Suppressor macrophage treated with lipopolysaccharide for 4 hours (primary cell): ENCODE measurements at places on chromosomes 1 and 21.
A peak's percentile ranks its signal among the peaks of the same experiment; 100 is the strongest.

DNA sequence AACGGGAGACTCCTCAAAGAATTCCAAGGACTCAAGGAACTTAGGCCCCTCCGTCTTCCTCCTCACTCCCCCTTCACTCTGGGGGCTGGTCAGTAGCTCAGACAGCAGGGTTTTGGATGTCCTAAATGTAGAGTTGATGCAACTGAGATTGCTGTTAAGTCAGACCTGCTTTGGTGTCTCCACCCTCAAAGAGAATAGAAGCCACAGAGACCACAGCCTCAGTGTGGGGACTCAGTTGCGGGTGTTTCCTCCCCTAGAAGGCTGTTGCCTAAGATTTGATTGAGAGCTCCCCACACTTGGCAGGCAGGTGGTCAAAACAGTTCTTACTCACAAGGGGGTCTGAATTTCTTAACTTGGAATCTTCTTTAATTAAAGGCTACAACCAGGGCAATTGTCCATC is 7.6 kb downstream of the MAN1C1 start:
- no peak for DNase-seq

GRCh38 chr1:75559800-75560199 is 51.1 kb downstream of the SLC44A5 start:
- DNase-seq: no peak

DNA sequence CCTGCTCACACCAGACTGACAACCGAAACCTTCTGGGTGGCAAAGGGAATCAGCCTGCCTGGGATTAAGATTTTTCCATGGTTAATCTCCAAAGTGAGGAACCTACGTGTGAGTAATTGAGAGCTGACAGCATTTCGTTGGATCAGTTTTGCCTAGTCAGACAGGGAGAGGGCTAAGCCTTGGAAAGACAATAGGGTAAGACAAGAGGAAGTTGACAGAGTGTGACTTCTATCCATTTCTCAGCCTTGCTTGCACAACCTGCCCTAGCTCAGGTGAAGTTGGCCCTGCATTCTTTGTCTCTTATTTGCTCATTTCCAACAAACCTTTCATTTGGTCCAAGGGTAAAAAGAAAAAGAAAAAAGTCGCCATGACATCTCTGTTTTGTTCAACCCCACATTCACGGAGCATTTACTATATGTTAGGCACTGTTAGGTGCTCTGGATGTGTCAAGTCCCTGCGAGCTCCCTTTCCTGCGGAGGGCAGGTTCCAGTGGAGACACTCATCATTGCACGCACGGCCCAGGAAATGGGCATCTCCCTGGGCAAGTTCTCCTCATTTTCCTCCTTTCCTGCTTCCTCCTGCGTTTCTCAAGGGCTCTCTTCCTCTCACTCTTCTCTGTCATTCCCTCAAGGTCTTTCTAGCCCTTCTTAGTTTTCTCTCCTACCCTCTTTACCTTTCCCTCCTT is 23.3 kb downstream of the KIRREL1 start:
- no peak for DNase-seq

DNA sequence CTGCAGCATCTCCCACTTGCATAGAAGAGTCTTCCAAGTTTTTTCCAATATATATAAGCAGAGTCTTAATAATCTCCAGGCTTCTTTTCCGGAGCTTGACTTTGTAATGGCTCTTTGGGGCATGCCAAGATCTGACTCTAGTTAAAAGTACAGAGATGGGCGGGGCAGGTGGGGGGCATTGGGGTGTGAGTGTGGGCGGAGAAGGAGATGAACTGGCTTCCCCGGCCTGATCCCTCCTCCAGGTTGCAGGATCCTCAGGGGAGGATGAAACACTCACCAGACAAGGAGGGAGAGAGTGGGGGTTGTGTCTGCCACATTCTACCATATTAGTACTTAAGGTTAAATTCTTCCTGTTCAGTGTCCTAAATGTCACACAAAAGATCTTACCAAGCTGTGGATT is 23.0 kb downstream of the S100A10 start:
- DNase-seq: no peak

DNA sequence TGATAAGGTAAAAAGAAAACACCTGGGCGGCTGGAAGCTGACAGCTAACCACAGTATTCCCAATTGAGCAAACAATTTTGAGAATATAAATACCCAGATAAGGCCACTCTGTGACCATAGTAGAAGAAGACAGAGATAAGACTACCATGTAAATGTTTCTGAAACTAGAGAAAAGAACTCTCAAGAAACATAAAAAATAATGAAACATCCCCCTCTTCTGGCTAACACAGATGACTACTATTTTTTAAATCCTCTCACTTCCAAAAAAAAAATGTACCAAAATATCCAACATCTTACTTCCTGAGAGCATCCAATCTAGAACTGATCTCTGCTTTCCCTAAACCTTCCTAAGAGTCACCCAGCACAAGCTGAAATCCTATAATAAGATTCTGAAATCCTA is 125.9 kb downstream of the HFM1 start:
- DNase-seq: peak; percentile 7

DNA sequence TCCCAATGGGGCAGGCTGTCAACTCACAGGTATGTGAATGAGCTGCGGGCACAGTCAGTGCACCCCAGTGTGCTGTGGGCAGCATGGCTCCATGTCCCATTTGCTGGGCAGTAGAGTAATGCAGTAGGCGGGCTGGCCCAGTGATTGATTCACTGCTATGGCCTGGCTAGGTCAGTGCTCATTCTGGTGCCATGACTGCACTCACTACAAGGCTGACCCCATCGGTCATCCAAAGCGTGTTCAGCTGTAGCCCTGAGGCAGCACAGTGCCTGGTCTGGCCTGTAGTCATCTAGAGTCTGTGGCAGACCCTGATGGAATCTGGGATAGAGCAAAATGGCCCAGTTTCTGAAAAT is 7.4 kb downstream of the HYI start:
- DNase-seq: no peak

- no peak for DNase-seq
These were observed 19.8 kb upstream of the C1orf21 start for GRCh38 chr1:184366997-184367396.

GRCh38 chr1:96538111-96538641 is 183.4 kb upstream of the PTBP2 start:
- DNase-seq: no peak

DNA sequence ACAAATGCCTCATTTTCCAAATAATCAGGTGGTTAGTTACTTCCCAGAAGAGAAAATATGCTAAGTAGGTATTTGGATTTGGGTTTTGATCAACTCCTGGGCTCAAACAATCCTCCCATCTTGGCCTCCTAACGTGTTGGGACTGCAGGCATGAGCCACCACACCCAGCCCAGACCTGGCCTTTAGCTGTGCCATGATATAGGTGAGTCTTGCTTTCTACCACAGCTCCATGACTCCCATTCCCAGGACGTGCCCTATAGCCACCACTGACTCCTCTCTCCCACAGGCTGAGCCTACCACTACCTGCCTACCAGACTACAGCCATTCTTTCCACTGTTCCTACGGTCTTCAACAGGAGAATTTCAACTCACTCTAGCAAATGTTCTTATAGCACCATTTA is 1.8 kb upstream of the SLC1A7 start:
- DNase-seq: no peak

- no peak for DNase-seq
These were observed 125.8 kb downstream of the PLPP3 start for GRCh38 chr1:56453417-56454078.

GRCh38 chr1:7398982-7399381 is 372.1 kb upstream of the VAMP3 start:
- DNase-seq: no peak

DNA sequence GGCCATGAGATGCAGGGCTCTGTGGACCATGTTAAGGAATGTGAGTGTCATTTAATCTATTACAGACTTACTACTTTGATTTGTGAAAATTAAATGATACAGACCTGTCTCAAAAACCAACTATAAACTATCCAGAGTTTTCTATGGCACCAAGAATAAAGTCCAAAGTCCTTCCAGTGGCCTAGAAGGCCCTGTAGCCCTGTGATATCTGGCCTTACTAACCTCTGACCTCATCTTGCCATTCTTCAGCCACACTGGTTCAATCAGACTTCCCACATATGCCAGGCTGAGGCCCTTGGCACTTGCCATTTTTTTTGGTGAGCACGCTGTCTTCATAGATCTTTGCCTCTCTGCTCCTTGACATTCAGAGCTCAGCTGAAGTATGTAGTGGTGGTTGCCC is 7.7 kb downstream of the NTPCR start:
- no peak for DNase-seq
